Retinal pigment epithelial cell (primary cell): ENCODE measurements at places on chromosomes 11 and 22.

DNA sequence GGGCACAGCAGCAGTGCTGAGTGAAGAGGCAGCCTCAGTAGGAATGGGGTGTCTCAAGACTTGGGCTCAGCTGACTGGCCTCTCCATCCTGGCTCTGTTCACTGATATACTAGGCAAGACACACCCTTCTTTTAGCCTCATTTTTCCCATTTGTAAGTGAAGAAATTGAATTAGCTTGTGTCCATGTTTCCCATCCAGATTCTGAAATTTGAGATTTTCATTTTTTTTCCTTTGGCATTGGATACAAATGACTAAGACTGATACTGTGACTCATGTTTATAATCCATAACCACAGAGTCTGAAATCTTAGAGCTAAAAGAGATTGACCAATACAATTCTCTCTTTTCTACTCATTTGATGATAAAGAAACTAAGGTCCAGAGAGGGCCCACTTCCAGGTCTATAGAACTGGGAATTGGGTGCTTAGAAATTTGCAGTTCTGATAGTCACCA is 110.9 kb downstream of the KCNC1 start:
- DNase-seq: peak; percentile 51

DNA sequence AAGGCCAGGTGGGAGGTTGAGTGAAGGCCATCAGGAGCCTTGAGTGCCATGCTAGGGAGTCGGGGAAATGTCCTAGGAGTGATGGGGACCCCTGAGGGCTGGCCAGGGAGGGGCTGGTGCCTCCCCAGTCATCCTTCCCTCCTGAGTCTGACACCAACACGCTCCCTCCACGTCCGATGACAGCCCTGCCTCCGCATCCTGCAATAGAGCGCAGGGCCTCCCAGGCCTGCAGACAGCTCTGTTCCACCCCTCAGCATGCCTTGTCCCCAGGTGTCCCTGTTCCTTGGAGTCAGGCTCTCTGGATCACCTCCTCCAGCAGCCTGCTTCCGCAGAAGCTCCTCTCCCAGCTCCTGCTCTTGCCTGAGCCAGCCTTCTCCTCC is 3.1 kb downstream of the RAC2 start:
- no peak for DNase-seq

DNA sequence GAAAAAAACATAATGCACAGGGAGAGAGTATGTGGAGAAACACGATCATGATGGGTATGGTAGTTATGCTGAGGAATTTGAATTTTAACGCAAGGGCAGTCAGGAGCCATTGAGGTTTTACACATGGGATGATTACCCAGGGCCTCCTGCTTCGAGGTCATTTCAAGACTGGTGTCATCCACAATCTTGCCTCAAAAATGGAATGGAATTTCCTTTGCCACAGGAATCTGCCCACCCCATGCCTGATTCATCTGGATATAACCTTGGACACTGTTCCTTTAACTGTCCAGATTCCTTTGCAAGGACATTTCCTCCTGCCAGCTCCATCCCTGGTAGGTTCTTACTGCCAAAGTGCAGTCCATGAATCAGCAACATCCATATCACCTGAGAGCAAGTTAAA is 655.9 kb upstream of the TENM4 start:
- DNase-seq: no peak

DNA sequence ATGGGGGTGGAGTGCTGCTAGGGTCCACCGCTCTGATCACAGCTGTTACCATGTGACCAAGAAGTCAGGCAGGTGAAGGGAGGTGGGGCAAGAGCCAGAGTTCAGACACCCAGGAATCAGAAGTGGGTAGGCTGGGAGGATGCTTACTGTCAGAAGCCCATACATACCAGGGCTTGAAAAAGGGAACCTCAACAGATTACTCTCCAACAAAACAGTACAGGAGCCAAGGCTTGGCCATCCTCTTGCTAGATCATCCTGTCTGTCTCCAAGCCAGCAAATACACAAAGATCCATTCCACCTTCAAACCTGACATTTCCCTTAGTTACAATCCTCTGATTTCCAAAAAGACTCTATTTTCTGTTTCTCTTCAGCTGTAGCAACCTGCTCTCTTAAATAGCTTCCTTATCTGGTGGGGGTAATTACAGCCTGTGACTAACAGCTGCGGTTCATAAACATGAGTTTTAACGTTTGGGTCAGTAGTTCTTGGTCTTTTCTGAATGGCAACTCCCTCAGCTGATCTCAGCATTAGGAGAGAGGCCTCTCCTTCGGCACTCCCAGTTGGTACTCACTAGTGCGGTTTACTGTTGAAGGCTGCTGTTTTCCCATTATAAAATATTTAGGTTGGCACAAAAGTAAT is 31.1 kb upstream of the WT1 start:
- DNase-seq: no peak

- DNase-seq: no peak
These were observed 2.0 kb downstream of the SIPA1 start for GRCh38 chr11:65639623-65640482.
